Fibroblast of mammary gland (primary cell): ENCODE measurements at places on chromosomes 6 and 20.

GRCh38 chr6:49548613-49549304 is 1.7 kb upstream of the C6orf141 start:
- no peak for DNase-seq

DNA sequence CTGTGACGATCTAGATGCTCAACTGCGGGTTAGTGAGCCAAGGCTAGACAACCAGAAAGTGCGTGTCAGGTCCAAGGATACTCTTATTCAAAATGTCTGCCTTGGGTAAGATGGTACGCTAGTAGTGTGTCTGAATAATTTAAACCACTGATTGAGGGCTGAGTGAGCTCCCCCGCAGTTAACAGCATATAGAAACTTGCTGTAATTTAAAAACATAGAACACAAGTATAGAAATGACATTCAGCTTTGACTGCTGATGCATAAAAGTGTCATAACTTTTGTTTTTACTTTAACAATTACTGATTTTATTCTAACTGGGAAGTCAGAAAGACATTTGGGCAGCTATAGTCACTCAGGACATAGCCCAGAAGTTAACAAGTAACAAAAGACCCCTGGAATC is 45.6 kb upstream of the SLC22A1 start:
- DNase-seq: no peak

- DNase-seq: no peak
These were observed 100.0 kb downstream of the OR2B2 start for GRCh38 chr6:27812078-27812804.

DNA sequence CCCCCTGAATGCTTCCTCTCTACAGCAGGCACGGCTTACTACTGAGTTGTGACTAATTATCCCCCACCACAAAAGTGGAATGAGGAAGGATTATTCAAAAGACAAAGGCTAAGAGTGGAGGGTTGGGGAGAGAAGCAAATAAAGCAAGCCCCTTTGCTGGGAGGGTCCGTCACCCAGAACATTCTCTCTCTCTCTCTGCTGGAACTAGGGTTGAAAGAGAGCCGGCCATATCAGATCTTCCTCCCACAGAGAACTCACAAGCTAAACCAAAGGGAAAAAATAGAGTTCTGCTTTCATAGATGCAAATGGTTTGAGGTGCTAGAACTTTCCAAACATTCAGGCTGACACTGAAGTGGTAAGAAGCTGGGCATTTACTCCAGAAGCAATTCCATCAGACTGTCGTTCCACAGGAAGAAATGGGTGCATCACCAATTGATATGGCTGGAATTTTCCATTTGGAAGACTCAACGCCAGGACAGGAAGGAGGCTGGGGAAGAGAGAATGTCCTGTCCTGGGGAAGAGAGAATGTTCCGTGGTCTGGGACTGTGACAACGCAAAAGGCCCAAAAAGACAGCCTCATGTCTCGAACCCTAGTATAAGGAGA is 7.9 kb downstream of the ZMYND8 start:
- DNase-seq: no peak

DNA sequence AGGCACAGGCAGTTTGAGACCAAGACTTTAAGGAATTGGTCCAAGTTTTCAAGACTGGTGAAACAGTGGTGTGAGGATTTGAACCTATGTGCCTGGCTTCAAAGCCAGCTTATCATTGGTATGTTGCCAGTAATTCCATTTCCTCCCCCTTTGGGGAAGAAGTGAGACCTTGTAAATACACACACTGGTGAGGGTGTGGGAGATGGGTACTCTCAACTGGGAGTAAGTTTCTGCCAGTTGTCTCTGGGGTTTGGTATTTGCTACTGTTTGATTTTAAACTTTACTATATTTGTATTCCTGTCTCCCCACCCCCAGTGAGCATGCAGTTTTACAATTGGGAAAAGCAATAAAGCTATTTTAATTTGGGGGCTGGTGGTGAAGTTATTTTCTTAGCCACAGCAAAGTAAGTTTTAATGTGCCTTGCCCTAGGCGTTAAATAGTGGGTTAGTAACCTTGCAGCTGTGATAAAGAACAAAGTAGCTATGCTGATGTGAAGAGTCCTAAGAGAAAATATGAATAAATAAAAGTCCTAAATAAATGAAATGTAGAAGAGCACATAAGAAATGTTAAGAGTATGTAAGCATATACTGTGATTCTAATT is 31.0 kb downstream of the SNX9 start:
- DNase-seq: no peak
